ENCODE measurements at places on chromosomes 13 and 19.

GRCh38 chr19:44666852-44667556 is 4.3 kb upstream of the CEACAM19 start:
- DNase-seq = no peak

DNA sequence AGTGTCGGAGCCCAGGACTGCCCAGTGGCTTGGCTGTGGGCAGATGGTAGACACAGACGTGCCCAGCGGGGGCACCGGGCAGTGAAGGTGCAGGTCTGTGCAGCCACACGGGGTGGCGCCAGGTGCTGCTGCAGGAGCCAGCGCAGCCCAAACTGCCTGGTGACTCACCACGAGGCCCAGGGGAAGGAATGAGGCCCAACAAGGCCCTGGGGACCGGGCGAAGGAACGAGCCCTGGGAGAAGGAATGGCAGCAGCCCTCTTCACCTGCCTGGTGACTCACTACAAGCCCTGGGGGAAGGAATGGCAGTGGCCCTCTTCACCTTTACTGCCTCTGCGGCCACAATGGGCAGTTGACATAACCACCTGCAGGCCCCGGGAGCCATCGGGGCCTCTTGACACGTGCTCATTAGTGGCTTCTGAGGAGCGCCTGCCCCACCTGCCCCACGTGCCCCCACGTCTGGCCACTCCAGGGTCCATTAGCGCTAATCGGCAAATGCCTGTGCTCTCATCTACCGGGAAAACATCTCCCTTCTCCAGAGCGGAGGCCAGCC is 9.3 kb downstream of the MED16 start:
- DNase-seq = no peak

- no peak for DNase-seq
Measured at GRCh38 chr19:4568886-4569285, 9.4 kb upstream of the SEMA6B start.

- DNase-seq = no peak
Measured at GRCh38 chr13:48370815-48371214, 42.1 kb downstream of the LPAR6 start.

DNA sequence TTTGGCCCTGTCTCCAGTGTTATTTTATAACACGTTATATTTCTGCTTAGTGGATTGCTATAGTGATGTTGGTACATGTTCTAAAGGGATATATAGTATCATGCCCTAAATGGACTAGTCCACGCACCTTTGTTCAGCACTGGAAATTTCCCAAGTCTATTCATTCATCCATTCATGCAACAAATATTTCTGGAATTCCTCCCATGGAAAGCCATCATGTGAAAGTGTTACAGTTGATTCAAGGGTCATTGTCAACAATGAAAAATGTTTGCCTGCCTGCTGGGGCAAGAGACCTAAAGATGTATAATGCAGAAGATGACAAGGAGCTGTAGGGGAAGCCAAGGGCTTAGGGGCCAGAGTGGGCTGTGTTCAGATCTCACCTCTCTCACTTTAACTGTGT is 10.8 kb upstream of the HSPH1 start:
- no peak for DNase-seq

DNA sequence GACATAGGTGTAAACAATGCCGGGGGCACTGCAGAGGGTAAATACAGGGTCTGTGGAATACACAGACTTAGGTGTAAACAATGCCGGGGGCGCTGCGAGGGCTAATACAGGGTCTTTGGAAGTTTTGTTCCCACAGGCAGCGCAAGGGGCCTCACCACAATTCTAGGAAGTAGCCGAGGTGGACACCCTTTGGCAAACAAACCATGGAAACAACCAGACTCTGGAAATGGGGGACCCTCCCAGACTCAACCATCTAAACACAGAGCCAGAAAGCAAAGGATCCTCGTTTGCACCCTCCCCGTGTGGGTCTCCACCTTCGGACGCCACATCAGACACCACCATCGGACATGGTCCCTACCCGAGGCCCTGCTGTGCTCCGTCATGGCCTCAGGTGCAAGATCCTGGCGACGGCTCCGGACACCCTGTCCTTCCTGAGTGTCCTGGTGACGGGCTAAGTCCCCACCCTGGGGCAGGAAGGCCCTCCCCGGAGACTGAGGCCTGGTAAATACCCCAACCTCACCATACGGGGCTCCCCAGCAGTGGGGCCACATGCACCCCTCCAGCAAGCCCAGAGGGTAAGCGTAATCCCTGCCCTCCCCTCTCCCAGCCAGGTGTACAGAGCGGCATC is 16.7 kb upstream of the PLPP2 start:
- no peak for DNase-seq

DNA sequence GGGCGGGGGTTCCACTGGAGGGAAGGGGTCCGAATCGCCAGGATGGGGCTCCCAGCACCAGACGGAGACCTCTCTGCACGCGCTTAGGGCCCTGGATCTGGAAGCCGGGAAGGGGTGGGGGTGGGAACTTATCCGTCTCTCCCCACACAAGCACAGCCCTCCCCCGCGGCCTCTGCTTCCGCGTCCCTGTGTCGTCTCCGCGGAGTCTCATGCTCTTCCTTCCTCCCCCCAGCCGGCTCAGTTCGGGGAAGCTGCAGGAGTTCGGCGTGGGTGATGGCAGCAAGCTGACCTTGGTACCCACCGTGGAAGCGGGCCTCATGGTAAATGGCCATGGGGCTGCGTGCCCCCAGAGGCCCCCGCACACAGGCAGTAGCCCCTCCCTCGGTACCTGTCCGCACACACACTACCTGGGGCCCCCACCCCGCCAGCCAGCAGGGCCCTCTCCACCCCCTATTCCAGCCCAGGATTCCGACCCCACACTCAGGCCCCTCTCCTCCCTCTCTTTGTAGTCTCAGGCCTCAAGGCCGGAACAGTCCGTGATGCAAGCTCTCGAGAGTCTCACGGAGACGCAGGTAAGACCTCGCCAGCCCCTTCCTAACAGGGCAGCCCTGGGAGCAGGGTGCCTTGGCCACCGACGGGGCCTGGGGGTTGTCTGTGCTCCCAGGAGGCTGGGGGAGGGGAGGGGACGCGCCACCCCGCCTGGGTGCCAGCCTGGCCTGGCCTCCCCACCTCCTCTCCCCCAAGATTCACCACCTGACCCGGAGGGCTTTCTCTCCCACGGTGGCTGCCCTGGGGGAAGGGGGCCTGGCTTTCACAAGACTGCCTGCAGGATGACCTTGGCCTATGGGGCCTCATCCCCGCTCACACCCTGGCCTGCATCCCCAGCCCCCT is 3.2 kb downstream of the MIDN start:
- peak; percentile 67 for DNase-seq

GRCh38 chr19:20237773-20238623 is 71.0 kb downstream of the ZNF486 start:
- peak; percentile 83 for DNase-seq
